Stimulated activated CD8-positive, alpha-beta memory T cell treated with anti-CD3 and anti-CD28 coated beads, Interleukin-4, amount 100 ng/mL, for 4 hours (primary cell): ENCODE measurements at places on chromosomes 3 and 15.

GRCh38 chr3:65633018-65633638 is 405.6 kb downstream of the MAGI1 start:
- no peak for DNase-seq

GRCh38 chr3:121630355-121630754 is 30.3 kb downstream of the HCLS1 start:
- DNase-seq, result no peak

DNA sequence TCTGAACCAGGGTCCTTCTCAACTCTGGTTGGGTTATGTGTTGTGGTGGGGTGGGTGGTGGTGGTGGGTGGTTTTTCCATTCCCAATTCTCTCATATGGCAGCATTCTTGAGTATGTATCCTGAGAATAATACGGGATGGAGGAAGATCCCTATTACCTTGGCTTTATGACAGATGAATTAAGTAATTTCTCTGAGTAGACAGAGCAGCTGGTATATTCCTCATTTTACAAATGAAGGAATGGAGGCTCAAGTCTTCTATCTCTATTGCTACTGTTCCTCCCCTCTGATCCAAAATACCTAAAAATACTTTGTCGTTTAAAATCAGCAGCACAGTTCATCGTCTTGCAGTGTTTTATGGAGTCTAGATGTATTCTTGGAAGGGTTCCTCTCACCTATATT is 10.4 kb downstream of the GYG1 start:
- DNase-seq, result no peak

GRCh38 chr3:60645801-60646200 is 605.5 kb downstream of the FHIT start:
- DNase-seq, result no peak

- no peak for DNase-seq
These were observed 250.0 kb downstream of the PLOD2 start for GRCh38 chr3:145911016-145911415.

- DNase-seq, result no peak
These were observed 129.8 kb upstream of the PHLDB2 start for GRCh38 chr3:111729087-111729846.

- no peak for DNase-seq
These were observed at the start of gene NLGN1 for GRCh38 chr3:173397161-173398110. TSS of gene NLGN1 (plus strand) at chr3:173397744.

DNA sequence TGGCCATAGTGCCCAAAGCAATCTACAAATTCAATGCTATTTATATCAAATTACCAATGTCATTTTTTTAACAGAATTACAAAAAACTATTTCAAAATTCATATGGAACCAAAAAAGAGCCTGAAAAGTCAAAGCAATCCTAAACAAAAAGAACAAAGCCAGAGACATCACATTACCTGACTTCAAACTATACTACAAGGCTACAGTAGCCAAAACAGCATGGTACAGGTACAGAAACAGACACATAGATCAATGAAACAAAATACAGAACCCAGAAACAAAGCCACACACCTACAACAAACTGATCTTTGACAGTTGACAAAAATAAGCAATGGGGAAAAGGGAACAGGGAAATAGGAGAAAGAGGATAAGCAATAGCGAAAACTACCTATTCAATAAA is 26.6 kb upstream of the THSD4 start:
- no peak for DNase-seq

DNA sequence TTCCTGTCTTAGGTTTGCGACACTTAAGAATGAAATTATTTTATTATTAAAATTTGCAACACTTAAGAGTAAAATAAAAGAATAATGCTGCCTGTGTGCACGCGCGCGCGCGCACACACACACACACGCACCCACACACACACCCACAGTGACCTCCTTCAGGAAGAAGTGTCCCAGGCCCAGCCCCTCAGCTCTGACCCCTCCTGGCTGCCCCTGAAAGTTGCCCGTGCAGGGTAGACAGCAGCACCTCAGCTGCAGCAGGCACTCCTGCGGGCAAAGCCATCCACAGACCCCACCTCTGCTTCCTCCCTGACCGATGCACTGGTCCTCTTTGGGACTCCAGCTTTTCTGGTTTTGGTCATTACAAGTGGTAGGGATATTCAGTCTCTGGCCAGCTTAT is 478.2 kb downstream of the NTRK3 start:
- DNase-seq, result no peak
